ENCODE measurements at places on chromosomes 5 and 9.

GRCh38 chr5:171537070-171537849 lies 117.8 kb downstream of the FGF18 start:
- peak; percentile 64 for DNase-seq

- DNase-seq: no peak
Measured at GRCh38 chr9:84758817-84759216, 89.3 kb downstream of the NTRK2 start.

- no peak for DNase-seq
Measured at GRCh38 chr5:2013301-2014057, 130.8 kb upstream of the IRX4 start.

GRCh38 chr5:108884736-108885135 lies 137.0 kb downstream of the FER start:
- no peak for DNase-seq

- DNase-seq: no peak
Measured at GRCh38 chr9:81397481-81398381, 291.6 kb downstream of the TLE1 start.

- DNase-seq: no peak
Measured at GRCh38 chr9:27278374-27278773, 18.6 kb downstream of the EQTN start.

All from AG08395 (cell line).